ENCODE measurements at places on chromosomes 3 and 15. TPM values are rescaled to one million over a fixed set of nuclear protein-coding genes. Genes with fewer than 3 reads are reported as not detected.

- no peak for DNase-seq
- H3K27ac ChIP-seq: no peak overlapping the region
- H3K27me3 ChIP-seq: no peaks in the 10 kb centered on the region
- H3K4me1 ChIP-seq: no peaks in the 10 kb centered on the region
These were observed 15.9 kb downstream of the VEPH1 start for GRCh38 chr3:157487339-157487738.

DNA sequence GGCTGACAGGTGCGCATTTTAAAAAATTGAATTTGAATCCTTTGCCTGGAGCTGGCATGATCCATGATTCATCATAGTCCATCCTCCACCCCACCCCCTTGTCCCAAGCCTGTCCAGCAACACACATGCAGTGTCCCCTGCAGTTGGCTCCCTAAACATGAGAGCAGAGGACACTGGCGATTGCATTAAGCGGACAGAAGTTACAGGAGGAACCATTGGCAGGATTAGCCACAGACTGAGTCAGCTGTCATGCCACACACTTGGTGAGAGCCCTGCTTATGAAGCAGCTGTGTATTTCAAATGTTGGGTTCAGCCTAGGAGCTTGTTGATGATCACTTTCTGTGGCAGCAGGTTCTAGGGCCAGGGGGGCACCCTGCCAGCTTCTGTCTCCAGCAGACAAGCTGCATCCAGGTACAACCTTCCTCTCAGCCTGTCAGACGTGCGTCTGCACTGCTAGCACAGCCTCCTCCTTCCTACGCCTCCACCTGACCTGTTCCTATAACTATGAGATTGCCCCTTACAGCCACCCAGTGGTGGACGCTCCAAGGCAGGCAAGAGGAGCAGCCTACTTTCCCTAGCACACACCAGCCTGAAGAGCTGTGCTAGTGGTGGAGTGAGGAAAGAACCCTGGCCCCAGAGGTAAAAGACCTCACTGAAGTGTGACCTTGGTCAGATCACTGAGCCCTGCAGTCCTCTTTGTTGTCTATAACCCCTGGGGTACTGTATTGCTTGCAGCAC lies 121.9 kb downstream of the SLCO3A1 start:
- H3K4me1 ChIP-seq: no peaks in the 10 kb centered on the region
- H3K4me3 ChIP-seq: no peak overlapping the region
- DNase-seq: no peak
- H3K27ac ChIP-seq: no peak overlapping the region
- H3K36me3 ChIP-seq: no peaks in the 10 kb centered on the region

Gene TEX9
- total RNA-seq: 4.1 TPM

GRCh38 chr3:57826245-57826951 lies 70.3 kb downstream of the SLMAP start:
- H3K4me1 ChIP-seq: peaks cover 16% of the 10 kb centered on the region
- no peaks in the 10 kb centered on the region for H3K27me3 ChIP-seq
- H3K4me3 ChIP-seq: no peak overlapping the region
- DNase-seq: no peak

Gene PLSCR2
- total RNA-seq: 0.54 TPM

Gene LRRC34
- 1.2 TPM for total RNA-seq

DNA sequence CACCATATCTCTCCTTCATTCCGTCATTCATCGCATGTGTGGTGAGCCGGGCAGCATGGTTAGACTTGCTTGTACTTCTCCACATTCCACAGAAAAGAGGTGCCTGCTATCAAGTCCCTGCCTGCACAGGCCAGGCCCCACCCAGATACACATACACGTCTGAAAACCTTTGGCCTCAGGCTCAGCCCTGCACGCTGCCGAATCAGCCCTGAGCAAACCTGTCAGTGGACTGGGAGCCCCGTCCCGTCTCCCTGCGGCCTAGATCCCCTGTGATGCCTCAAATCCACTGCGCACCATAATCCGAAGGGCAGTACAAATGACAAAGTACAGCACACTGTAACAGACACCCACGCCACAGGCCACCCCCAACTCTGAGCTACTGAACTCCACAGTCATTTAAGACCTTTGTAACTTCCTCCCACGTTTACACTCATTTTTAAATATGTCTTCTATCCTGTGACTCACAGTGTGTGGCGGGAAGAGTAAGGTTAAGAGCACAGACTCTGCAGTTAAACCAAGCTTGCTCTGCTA lies 67.1 kb downstream of the MB21D2 start:
- no peaks in the 10 kb centered on the region for H3K27me3 ChIP-seq
- no peak overlapping the region for H3K4me3 ChIP-seq
- H3K4me1 ChIP-seq: peaks cover 28% of the 10 kb centered on the region
- no peaks in the 10 kb centered on the region for H3K36me3 ChIP-seq

- no peak overlapping the region for H3K27ac ChIP-seq
- no peaks in the 10 kb centered on the region for H3K36me3 ChIP-seq
- no peaks in the 10 kb centered on the region for H3K27me3 ChIP-seq
- H3K4me1 ChIP-seq: no peaks in the 10 kb centered on the region
- no peak for DNase-seq
These were observed 35.4 kb upstream of the TMEM158 start for GRCh38 chr3:45261333-45262110.

DNA sequence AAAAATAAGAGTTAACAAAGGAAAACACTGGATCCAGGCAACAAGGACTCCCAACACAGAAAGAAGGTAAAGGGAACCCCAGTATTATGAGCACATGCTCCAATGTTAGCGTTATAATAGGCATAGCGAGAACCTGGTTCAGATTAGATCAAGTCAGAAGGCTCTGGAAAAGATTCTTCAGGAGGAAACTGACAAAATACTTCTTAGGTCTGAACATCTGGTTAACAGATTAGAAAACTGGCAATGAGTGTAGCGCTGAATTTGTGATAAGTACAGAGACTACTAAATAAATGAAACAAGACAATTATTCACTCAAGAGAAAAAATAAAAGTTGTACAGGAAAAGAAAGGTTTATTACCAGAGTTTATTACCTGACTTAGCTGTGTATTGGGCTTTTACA lies 146.1 kb downstream of the DPH6 start:
- H3K4me1 ChIP-seq: no peaks in the 10 kb centered on the region
- H3K36me3 ChIP-seq: no peaks in the 10 kb centered on the region
- no peak overlapping the region for H3K27ac ChIP-seq
- no peak for DNase-seq

DNA sequence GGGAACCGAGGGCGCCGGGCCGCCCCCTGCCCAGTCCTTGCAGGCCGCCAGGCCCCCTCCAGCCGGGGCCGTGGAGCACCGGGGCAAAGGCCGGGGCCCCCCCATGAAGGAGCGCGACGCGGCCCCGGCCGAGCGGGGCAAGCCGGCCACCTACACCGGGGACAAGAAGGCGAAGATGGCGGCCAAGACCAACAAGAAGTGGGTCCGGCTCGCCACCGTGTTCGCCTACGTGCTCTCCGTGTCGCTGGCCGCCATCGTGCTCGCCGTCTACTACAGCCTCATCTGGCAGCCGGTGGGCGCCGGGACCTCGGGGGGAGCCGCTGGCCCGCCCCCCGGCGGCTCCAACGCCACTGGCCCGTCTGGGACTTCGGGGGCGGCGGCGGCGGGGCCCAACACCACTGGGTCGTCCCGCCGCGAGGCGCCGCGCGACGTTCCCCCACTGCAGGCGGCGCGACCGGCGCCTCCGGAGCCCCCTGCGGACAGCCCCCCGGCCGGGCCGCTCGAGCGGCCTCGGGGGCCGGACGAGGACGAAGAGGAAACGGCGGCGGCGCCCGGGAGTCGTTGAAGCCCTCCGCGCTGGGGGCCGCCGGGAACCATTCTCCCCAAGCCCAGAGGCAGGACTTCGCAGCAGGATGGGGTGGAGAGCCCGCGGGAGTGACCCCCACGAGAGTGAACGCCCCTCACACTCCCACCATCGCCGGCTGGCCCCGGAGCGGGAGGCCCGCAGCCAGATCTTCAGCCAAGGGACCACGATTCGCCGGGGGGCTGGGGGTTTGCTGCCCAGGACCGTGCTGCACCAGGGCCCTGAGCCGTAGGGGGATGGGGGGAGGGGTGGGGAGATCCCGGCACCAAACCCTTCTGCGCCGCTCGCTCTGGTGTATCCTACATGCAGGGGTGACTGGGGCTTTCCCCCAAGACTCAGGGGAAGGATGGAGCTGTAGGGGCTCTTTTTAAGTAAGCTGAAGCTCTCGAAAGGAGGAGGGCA lies 753 bp downstream of the INAFM2 start:
- H3K36me3 ChIP-seq: no peaks in the 10 kb centered on the region
- H3K4me3 ChIP-seq: peak overlapping the region; percentile 51
- peaks cover 25% of the 10 kb centered on the region for H3K4me1 ChIP-seq
- no peaks in the 10 kb centered on the region for H3K27me3 ChIP-seq
- H3K27ac ChIP-seq: no peak overlapping the region
- no peak for DNase-seq

Gene SEMA3F
- total RNA-seq: 69.6 TPM

Measured in Panc1 (cell line).